Astrocyte of the hippocampus (primary cell): ENCODE measurements at places on chromosomes 2 and 18.

GRCh38 chr2:10120877-10121574 is 1.5 kb upstream of the RRM2 start:
- peak; percentile 38 for DNase-seq

GRCh38 chr2:55051026-55051866 is 995 bp upstream of the RTN4 start:
- peak; percentile 95 for DNase-seq

DNA sequence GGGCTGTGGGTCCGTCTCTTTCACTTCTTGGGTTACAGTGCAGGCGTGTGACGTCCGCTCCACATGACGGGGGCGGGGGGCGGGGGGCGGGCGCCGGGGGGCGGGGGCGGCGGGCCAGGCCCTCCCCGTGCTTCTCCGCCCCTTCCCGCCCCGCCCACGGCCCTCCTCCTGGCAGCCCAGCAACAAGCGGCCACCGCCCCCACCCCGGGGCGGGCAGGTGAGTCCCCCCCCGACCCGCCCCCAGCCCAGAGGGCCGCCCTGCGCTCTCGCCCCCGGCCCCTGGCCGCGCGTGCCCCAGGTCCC is 3.6 kb downstream of the ZNF516 start:
- DNase-seq, result peak; percentile 85

DNA sequence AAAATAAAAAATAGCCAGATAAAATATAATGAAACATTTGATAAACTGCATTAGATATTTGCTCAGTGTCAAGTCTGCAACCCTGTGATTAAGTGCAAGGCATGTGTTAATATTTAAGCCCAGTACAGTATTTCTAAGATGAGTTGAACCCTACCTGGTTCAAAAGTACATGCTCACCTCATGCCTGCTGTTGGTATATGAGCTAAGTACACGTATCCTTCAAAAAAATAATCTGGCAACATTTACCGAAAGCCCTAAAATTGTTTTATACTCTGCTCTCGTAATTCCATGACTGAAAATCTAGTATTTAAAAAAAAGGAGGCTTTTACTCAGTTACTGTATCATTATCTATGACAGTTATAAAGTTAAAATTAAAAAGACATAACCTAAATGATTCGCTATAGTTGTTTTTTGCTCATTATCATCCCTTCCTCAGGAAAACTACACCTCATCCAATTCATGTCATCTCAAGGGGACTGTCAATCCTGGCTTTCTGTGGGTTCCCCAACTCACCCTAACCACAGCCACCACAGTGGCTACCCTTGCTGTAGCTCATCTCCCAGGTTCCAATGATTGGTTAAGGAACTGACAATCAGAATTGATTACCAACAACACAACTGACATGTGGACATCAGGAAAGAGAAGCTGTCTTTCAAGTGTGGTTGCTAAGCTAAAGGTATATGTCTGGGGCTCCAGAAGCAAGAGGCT is 10.6 kb downstream of the TLK1 start:
- DNase-seq, result no peak

- DNase-seq, result no peak
Measured at GRCh38 chr2:207067473-207067872, 98.3 kb downstream of the KLF7 start.

GRCh38 chr2:156156580-156156979 is 175.9 kb downstream of the NR4A2 start:
- DNase-seq, result no peak

DNA sequence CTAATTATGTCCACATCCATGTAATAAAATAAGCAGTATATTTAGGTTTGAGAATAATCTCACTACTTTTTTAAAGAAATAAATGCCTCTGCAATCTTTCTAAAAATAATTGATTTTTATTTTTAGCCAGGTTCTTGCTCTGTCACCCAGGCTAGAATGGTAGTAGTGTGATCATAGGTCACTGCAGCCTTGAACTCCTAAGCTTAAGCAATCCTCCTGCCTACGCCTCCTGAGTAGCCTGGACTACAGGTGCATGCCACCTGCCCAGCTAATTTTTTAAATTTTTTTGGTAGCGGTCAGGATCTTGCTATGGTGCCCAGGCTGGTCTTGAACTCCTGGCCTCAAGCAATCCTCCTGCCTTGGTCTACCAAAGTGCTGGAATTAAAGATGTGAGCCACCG is 133.3 kb downstream of the CAMKMT start:
- DNase-seq, result no peak

- no peak for DNase-seq
Measured at GRCh38 chr2:66794070-66794469, 359.1 kb downstream of the MEIS1 start.

DNA sequence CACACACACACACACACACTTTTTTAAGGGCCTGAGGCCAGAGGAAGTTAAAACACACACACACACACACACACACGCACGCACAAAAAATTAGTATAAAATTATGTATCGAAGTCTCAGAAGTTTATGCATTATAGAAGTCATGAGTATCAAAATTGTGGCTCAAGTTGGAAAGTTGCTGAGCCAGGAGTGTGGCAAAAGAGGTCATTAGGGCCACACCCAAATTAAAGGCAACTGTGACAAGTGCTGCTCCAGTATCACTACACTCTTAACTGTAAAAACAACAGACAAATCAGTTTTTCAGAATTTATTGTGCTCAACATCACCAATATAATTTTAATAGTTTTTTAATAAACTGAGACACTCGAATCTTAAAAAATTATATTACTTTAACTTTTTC is 36.9 kb downstream of the YWHAQ start:
- DNase-seq, result no peak

DNA sequence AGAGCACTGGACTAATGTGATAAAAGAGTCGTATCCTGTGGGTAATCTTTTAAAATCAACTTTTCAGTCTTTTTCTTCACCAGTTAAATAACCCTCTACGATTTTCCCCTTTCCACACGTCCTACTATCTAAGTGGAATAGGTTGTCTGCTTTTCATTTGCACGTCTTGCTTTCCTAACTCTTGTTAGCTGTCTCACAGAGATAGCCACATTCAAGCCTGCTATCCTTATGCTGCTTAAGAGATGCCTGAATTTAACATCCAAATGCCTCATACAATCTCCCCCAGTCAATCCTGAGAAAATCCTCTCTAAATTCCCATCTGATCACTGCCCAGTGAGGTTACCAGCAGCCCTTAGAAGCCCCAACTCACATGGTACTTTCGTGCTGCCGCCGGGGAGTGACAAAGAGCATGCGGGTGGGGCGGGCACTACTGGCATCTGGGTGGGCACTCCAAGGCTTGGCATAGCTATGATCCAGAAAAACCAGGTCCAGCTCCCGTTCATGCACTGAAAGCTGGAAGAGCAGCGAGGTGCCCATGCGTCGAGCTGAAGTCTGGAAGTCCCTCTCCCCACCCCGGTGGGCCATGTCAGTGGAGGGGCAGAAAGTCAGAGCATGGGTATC is 1.5 kb downstream of the KANSL3 start:
- peak; percentile 45 for DNase-seq

- no peak for DNase-seq
Measured at GRCh38 chr2:95574506-95574905, 17.3 kb upstream of the TRIM43 start.

DNA sequence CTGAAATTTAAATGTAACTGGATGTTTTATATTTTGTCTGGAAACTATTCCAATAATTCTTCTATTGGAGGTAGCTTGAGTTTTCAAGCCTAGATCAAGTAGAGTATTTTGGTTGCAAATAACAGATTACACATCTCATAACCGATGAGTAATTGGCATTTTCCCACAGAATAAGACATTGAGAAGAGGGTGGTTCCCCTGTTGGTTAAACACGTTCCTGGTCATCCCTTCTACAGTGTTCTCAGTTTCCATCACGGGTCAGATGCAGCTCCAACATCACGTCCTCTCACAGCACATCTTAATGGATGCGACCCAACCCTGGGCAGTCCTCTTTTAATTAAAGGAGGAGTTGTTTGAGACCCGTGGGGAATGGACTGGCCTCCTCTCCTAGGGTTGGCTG is 149.0 kb upstream of the ZNF516 start:
- no peak for DNase-seq

GRCh38 chr18:57004366-57005121 is 142.3 kb upstream of the BOD1L2 start:
- peak; percentile 31 for DNase-seq

DNA sequence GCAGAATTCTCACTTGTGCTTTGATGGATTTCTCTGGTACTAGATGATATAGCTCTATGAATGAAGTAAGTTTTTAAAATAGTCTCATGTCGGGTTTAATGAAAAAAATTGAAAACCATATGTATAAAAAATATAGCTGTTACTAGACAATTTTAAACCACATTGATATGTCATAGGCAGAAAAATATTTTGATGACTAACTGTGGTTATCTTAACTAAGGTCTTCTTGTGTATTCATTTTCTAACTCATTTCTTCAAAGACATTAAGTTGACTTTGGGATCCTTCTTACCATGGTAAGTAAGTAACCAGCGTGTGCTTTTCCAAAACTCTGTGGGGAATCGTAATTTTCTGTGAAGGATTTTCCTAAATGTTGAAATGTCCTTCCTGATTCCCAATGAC is 160.9 kb upstream of the COL3A1 start:
- peak; percentile 6 for DNase-seq

GRCh38 chr2:100845141-100845991 is 25.4 kb downstream of the NPAS2 start:
- DNase-seq, result no peak

DNA sequence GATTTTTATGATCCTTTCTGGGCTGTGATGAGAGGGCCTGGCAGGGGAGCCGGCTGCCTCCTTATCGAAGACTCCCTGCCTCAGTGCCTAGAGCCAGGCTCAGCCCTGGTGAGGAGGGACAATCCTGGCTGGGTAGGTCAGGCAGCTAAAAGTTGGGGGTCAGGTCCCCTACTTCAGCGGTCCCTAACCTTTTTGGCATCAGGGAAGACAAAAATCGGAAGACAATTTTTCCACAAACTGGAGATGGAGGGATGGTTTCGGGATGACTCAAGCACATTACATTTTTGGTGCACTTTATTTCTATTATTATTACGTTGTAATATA is 53.1 kb downstream of the HS1BP3 start:
- DNase-seq, result no peak

DNA sequence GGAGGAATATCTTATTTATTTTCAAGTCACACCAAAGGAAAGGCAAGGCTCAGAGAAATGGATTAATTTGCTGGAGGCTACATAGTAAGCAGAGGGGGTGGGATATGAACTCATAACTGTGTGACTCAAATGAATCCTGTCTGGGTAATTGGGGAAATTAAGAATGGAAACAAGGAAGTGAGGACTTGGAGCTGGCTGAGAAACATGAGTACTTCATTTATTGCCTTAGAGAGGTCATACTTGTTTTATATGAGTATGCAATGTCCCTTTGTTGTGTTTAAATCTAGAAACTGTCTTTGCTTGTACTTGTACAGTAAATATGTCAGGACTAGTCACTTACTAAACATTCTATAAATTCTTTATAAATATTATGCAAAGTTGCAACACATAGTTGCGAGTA is 2166.7 kb upstream of the PIK3C3 start:
- no peak for DNase-seq
